Activated CD8-positive, alpha-beta memory T cell treated with anti-CD3 and anti-CD28 coated beads, Interleukin-2, amount 10 ng/mL, durations not matched to agents 7 days and 5 days (primary cell): ENCODE measurements at places on chromosomes 6 and 20. TPM values are rescaled to one million over a fixed set of nuclear protein-coding genes. Genes with fewer than 3 reads are reported as not detected.

GRCh38 chr6:161117308-161117707, 125.7 kb downstream of the MAP3K4 start:
- H3K4me3 ChIP-seq = no peak overlapping the region

GRCh38 chr20:14820771-14821170, 483.4 kb upstream of the FLRT3 start:
- H3K4me3 ChIP-seq = no peak overlapping the region
- H3K4me1 ChIP-seq = no peaks in the 10 kb centered on the region
- no peaks in the 10 kb centered on the region for H3K36me3 ChIP-seq
- H3K27ac ChIP-seq = no peak overlapping the region
- DNase-seq = no peak
- H3K27me3 ChIP-seq = no peaks in the 10 kb centered on the region

GRCh38 chr6:85163156-85164080, 286.5 kb upstream of the NT5E start:
- H3K4me3 ChIP-seq = no peak overlapping the region
- H3K27ac ChIP-seq = no peak overlapping the region
- H3K27me3 ChIP-seq = no peaks in the 10 kb centered on the region
- no peaks in the 10 kb centered on the region for H3K4me1 ChIP-seq
- no peak for DNase-seq

Gene TRIM15
- total RNA-seq = not detected

- H3K36me3 ChIP-seq = peaks cover 76% of the 10 kb centered on the region
- DNase-seq = no peak
- H3K4me1 ChIP-seq = peaks cover 38% of the 10 kb centered on the region
- peak overlapping the region; percentile 61 for H3K27ac ChIP-seq
Measured at GRCh38 chr6:36607683-36608386, 13.7 kb downstream of the SRSF3 start.

GRCh38 chr20:20553541-20553940, 158.9 kb downstream of the RALGAPA2 start:
- peaks cover 4% of the 10 kb centered on the region for H3K36me3 ChIP-seq
- no peaks in the 10 kb centered on the region for H3K4me1 ChIP-seq
- H3K27ac ChIP-seq = no peak overlapping the region
- H3K4me3 ChIP-seq = no peak overlapping the region

GRCh38 chr20:58971429-58971828, 9.6 kb upstream of the NELFCD start:
- H3K27me3 ChIP-seq = peaks cover 18% of the 10 kb centered on the region
- peaks cover 4% of the 10 kb centered on the region for H3K4me1 ChIP-seq
- peaks cover 8% of the 10 kb centered on the region for H3K36me3 ChIP-seq
- no peak for DNase-seq
- H3K4me3 ChIP-seq = no peak overlapping the region
- H3K27ac ChIP-seq = no peak overlapping the region

Gene HLA-DPA1
- 299 TPM for total RNA-seq

Gene HDGFL1
- not detected for total RNA-seq

DNA sequence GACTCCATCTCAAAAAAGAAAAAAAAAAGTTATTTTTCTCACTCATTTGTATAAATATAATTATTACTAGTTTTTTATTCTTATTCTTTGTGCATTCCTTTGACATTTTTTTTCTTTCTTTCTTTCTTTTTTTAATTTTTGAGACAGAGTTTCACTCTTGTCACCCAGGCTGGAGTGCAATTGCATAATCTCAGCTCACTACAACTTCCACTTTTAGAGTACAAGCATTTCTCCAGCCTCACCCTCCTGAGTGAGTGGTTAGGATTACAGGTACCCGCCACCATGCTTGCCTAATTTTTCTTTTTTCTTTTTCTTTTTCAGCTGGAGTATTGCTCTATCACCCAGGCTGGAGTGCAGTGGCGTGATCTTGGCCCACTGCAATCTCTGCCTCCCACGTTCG, 51.4 kb upstream of the JARID2 start:
- DNase-seq = no peak
- no peaks in the 10 kb centered on the region for H3K36me3 ChIP-seq
- no peaks in the 10 kb centered on the region for H3K27me3 ChIP-seq
- no peak overlapping the region for H3K4me3 ChIP-seq

- no peaks in the 10 kb centered on the region for H3K4me1 ChIP-seq
- H3K27ac ChIP-seq = no peak overlapping the region
- H3K27me3 ChIP-seq = no peaks in the 10 kb centered on the region
- H3K4me3 ChIP-seq = no peak overlapping the region
- no peaks in the 10 kb centered on the region for H3K36me3 ChIP-seq
Measured at GRCh38 chr6:84752118-84752850, 12.1 kb downstream of the TBX18 start.

- no peaks in the 10 kb centered on the region for H3K4me1 ChIP-seq
- no peaks in the 10 kb centered on the region for H3K27me3 ChIP-seq
- no peaks in the 10 kb centered on the region for H3K36me3 ChIP-seq
- H3K27ac ChIP-seq = no peak overlapping the region
- no peak overlapping the region for H3K4me3 ChIP-seq
Measured at GRCh38 chr6:168208854-168209253, 110.7 kb downstream of the DACT2 start.

Gene CALHM5
- total RNA-seq = not detected

- H3K36me3 ChIP-seq = no peaks in the 10 kb centered on the region
- no peak for DNase-seq
- no peak overlapping the region for H3K27ac ChIP-seq
- peaks cover 40% of the 10 kb centered on the region for H3K27me3 ChIP-seq
Measured at GRCh38 chr20:63230800-63231268, 4.9 kb upstream of the BIRC7 start.

DNA sequence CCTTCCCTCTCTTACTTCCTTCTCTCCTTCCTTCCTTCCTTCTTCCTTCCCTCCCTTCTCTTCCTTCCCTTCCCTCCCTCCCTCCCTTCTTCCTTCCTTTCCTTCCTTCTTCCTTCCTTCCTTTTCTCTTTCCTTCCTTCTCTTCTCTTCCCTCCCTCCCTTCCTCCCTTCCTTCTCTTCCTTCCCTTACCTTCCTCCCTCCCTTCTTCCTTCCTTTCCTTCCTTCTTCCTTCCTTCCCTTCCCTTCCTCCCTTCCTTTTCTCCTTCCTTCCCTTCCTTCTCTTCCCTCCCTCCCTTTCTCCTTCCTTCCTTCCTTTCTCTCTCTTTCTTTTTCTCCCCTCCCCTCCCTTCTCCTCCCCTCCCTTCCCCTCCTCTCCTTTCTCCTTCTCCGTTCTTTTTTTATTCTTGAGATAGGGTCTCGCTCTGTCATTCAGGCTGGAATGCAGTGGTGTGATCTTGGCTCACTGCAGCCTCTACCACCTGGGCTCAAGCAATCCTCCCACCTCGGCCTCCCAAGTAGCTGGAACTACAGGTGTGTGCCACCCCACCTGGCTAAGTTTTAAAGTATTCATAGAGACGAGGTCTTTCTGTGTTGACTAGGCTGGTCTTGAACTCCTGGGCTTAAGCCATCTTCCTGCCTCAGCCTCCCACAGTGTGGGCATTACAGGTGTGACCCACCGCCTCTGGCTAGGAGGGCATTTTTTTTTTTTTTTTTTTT, 1.1 kb upstream of the ZNF512B start:
- peaks cover 25% of the 10 kb centered on the region for H3K4me1 ChIP-seq
- peak overlapping the region; percentile 54 for H3K4me3 ChIP-seq
- peaks cover 20% of the 10 kb centered on the region for H3K36me3 ChIP-seq
- no peak overlapping the region for H3K27ac ChIP-seq
- no peak for DNase-seq

DNA sequence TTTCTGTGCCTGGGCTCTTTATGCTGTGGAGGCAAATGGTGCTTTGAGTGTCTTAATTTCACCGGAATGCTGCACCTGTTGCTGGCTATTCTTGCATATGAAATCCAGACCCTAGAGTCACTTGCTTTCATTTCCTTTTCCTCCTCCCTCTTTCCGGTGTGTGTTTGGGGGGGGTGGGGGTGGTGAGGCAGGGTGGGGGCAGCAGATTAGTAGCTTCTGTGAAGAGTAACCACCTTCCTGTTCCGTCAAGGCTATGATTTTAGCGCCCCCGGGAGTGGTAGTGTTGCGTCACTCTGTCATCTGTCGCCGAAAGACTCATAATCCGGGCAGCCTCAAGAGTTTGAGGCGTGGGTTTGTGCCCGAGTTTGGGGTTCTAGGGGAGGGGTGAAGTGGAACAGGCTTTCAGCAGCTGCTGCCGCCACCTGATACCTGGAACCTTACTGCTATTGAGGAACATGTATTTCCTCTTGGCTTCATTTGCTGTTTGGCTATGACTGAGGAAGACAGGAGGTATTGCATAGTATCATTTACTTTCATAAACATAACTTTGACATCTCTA, 49.1 kb downstream of the UTRN start:
- H3K4me3 ChIP-seq = peak overlapping the region; percentile 72
- peaks cover 43% of the 10 kb centered on the region for H3K4me1 ChIP-seq
- H3K36me3 ChIP-seq = peaks cover 1% of the 10 kb centered on the region
- DNase-seq = peak; percentile 89
- peak overlapping the region; percentile 89 for H3K27ac ChIP-seq

GRCh38 chr20:57814529-57814928, 104.7 kb upstream of the PMEPA1 start:
- no peaks in the 10 kb centered on the region for H3K4me1 ChIP-seq
- peaks cover 23% of the 10 kb centered on the region for H3K27me3 ChIP-seq
- H3K27ac ChIP-seq = no peak overlapping the region
- no peaks in the 10 kb centered on the region for H3K36me3 ChIP-seq

Gene FAXC
- 0.30 TPM for total RNA-seq

Gene NEURL2
- total RNA-seq = 1.9 TPM

- no peaks in the 10 kb centered on the region for H3K36me3 ChIP-seq
- H3K4me1 ChIP-seq = no peaks in the 10 kb centered on the region
- DNase-seq = no peak
- H3K27ac ChIP-seq = no peak overlapping the region
- no peak overlapping the region for H3K4me3 ChIP-seq
Measured at GRCh38 chr20:10777710-10778109, 103.9 kb upstream of the JAG1 start.

DNA sequence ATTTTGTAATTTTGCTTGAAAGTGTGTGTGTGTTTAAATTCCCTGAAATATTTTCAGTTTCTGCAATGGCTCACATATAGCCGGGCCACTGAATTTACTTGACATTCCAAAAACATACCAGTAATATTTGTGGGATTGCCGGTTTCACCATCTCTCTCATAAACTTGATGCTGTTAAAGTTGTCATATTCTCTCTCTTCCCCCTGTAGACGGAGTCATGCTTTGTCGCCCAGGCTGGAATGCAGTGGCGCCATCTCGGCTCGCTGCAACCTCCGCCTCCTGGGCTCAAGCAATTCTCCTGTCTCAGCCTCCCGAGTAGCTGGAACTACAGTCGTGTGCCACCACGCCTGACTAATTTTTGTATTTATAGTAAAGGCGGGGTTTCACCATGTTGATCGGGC, 122.1 kb downstream of the TIAM2 start:
- H3K36me3 ChIP-seq = no peaks in the 10 kb centered on the region
- no peak for DNase-seq

DNA sequence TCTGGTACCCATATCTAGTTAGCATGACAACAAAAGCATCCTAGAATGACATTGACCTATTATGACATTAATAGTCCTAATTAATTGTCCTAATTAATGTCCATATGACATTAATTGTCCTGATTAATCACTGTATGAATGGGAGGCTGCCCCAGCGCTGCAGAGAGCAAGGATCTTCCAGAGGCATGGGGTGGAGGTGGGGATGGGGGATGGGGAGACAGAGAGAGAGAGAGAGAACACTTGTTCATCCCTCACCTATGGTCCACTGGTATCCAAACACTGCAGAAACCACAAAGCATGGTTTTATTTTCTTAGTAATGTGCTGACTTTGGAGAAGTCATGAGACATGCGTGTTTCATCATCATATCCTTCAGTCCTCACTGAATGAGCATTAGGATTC, 235.1 kb downstream of the FNDC1 start:
- no peak overlapping the region for H3K27ac ChIP-seq
- no peak for DNase-seq
- H3K4me3 ChIP-seq = no peak overlapping the region
- no peaks in the 10 kb centered on the region for H3K4me1 ChIP-seq

DNA sequence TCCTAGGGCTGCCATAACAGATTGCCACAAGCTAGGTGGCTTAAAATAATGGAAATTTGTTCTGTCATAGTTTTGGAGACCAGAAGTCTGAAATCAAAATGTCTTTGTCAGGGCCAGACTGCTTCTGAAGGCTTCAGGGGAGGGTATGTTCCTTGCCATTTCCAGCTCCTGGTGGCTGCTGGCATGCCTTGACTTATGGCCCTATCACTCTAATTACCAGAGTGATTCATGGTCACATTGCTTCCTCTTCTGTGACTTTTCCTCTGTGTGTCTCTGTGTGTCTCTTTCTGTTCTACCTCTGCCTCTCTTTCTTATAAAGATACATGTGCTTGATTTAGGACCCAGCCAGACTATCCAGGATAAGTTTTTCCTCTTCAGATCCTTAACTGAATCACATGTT, 635.2 kb upstream of the IMPG1 start:
- H3K27ac ChIP-seq = no peak overlapping the region
- H3K36me3 ChIP-seq = no peaks in the 10 kb centered on the region
- no peak for DNase-seq
- no peak overlapping the region for H3K4me3 ChIP-seq
- no peaks in the 10 kb centered on the region for H3K27me3 ChIP-seq
- no peaks in the 10 kb centered on the region for H3K4me1 ChIP-seq

GRCh38 chr20:8722277-8722928, 346.5 kb upstream of the PLCB4 start:
- H3K4me1 ChIP-seq = no peaks in the 10 kb centered on the region
- H3K27ac ChIP-seq = no peak overlapping the region
- no peaks in the 10 kb centered on the region for H3K27me3 ChIP-seq
- H3K4me3 ChIP-seq = no peak overlapping the region
- no peaks in the 10 kb centered on the region for H3K36me3 ChIP-seq

DNA sequence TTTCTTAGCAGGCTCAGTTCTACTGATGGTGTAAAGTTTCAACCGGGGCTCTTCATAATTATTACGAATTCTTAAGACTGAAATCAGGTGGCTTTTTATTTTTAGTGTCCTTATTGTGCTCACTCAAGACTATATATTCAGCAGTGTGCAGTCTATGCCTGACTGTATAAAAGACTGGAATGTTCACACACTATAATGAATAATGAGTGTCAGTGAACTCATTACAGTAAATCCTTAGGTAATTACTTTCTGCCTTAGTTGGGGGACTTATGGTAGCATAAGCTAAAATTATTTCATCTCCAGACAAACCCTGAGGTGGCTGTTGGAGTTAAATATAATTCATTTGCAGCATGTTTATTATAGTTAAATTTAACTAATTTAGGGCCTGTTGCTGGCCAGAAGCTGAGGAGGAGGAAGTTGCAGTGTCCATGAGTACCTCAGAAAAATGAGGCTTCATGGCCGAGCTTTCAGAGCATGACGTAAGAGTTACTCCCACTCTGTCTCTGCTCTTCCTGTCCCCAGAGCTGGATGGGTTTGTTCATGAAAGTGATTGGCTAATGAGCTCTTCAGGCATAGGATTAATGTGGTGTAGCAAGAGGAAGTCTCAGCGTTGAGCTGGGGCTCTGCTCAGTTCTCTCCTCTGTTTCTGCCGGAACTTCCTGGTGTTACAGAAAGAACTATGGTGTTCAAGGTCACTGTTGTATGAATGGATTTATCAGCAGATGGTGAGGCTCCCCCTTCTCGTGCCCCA, 335.7 kb downstream of the NRN1 start:
- no peak overlapping the region for H3K27ac ChIP-seq
- peaks cover 13% of the 10 kb centered on the region for H3K4me1 ChIP-seq
- DNase-seq = no peak
